Fibroblast of villous mesenchyme (primary cell): ENCODE measurements at places on chromosomes 16 and 17. TPM values are rescaled to one million over a fixed set of nuclear protein-coding genes. Genes with fewer than 3 reads are reported as not detected.
A peak's percentile ranks its signal among the peaks of the same experiment; 100 is the strongest.

Gene AOC3
- total RNA-seq: under 0.01 and 0.32 TPM in 2 replicates

- no peak for DNase-seq
Observed at GRCh38 chr17:15882058-15882720, 62.7 kb upstream of the ADORA2B start.

DNA sequence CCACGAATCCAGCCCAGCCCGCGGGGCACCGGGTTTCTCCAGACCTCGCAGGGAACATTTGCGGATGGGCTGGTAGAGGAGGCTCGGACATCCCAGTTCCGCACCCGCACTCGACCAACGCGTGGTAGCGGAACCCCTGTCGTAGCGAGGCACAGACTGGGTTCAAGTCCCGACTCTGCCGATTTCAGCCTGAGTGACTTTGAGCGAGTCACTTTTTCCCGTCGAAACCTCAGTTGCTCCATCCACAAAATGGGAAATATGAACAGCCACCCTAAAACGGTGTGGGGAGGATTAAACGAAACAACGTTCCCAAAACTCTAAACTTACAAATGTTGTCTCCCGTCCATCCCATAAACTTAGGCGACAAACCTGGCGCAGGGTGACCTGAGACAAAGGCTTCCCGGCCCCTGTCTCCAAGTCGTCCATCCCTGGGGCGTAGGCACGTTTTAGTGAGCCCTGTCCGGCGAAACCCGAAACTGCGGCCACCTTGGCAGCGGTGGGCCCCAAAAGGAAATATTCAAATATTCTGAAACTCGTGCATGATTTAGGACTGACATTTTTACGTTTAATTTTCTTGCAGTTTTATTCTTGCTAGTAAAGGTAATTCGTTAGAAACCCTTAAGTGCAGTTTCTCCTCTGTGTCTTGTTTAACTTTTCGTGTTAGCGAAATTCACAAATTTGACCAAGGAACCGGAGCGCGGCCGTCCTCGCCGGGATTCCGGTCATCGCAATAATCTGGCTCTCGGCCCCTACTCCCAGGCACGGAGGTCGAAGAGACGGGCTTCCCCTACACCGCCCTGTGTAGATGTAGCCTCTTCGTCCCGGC, 1.9 kb upstream of the MLLT6 start:
- DNase-seq: no peak

Gene KREMEN2
- total RNA-seq: under 0.01 TPM in 1 of 2 replicates, not detected in the other

GRCh38 chr16:85652431-85653221, 36.1 kb downstream of the GINS2 start:
- DNase-seq: peak; percentile 76

- peak; percentile 54 for DNase-seq
Observed at GRCh38 chr16:57801809-57802340, 416 bp downstream of the KIFC3 start.
